ENCODE measurements at places on chromosomes 2 and 18.

DNA sequence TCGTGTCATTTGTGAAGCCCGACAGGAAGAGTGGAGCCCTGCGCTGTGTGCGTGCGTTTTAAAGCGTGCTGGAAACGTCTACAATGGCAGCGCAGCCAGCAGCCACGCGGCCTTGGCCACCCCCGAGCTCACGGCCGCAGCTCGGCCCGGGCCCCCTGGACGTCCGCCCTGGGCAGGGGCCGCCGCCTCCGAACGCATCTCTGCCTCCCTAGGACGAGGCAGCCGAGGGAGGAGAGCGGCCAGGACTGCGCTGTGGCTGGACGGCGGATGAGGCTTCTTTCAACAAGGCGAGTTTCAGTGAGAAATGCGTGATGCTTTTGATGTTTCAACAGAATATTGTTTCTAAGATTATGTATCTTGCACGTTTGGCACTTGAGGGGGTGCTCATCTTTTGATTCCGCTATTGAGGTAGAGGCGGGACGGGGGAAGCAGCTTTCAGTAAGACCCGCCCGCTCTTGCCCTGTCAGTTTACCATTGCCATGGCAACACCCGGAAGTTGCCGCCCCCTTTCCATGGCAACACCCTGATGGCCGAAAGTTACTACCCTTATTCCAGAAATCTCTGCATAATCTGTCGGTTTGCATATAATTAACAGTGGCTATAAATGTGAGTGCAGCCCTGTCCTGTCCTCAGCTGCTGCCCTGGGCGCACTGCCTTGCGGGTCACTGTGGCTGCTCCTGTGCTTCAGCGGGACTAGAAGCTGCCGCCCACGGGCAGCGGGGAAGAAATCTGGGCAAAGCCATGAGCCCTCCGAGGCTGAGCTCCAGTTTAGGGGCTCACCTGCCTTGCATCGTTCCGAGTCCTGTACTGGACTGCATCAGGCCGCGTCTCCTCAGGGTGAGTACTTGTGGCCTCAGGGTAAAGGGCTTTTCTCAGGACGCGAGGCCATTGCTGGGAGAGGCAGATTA is 38.6 kb downstream of the ADNP2 start:
- DNase-seq: peak; percentile 88

DNA sequence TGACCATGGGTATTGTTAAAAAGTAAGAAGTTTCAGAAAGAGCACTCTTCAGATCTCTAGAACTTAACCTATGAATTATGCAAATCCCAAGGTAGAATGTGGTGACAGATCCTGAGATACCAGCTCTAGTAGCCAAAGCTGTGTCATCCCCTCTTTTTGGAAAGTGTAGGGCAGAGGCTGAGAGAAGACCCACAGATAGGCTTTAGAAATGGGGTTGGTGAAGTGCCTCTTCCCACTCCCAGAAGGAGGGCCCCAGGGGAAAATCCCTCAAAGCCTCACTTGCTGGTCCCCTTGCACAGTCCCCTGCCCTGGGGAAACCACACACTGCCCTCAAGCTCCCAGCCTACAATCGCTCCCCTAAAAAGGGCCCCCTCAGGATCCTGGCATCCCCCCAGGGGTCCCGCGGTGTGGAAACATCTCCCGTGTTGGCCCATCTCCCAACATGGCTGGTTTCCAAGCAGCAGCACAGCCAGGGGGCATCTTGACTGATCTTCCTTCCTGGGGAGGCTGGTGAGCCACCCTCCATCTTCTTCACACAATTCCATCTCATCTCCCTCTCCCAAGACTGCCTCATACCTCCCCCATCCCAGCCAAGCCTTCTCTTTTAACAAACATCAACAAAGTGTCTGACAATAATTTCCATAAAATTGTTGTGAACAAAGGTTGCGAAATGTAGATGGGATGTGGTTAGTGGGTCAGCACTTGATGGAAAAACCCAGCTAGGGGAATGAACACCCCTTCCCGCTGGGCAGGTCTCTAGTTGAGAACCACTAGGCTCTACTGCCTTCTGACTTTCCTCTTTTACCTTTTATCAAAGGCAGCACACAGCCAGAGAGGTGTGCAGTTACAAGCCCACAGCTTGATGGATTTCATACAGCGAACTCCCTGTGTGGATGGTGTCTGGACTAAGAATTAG is 25.1 kb downstream of the MAL start:
- DNase-seq: no peak

- DNase-seq: peak; percentile 82
Observed at GRCh38 chr2:69741575-69742321, at the start of gene ANXA4. TSS of gene ANXA4 (plus strand) at chr2:69742134. CDS start at chr2:69781566, 39,432 bp downstream.

DNA sequence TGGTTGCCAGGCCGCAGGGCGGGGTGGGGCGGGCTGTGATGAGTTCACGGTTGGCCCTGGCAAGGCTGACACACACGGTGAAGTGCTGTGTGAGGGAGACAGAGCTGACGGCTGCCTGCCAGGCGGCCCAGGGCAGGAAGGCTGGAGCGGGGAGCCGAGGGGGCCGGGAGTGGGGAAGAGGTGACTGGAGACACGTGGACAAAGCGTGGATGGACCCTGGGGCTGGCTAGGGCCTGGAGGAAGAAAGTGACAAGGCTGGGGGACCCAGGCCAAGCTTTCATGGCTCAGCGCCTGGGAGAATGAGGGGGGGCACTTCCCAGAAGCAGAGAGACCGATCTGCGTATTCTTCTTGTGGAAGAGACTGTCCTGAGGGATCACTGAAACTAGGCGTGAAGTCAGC is 123.2 kb downstream of the DYSF start:
- peak; percentile 35 for DNase-seq

DNA sequence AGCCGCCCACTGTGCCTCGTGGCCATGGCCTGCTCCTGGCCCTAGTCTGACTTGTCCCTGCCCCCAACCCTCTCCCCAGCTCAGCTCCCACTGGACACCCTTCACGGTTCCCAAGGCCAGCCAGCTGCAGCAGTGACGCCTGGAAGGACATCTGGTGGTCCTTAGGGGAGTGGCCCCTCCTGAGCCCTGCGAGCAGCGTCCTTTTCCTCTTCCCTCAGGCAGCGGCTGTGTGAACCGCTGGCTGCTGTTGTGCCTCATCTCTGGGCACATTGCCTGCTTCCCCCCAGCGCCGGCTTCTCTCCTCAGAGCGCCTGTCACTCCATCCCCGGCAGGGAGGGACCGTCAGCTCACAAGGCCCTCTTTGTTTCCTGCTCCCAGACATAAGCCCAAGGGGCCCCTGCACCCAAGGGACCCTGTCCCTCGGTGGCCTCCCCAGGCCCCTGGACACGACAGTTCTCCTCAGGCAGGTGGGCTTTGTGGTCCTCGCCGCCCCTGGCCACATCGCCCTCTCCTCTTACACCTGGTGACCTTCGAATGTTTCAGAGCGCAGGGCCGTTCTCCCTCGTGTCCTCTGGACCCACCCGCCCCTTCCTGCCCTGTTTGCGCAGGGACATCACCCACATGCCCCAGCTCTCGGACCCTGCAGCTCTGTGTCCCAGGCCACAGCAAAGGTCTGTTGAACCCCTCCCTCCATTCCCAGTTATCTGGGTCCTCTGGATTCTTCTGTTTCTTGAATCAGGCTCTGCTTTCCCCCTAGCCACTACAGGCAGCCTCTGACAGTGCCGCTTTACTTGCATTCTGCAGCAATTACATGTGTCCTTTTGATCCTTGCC is 35.8 kb downstream of the ANO7 start:
- peak; percentile 74 for DNase-seq

DNA sequence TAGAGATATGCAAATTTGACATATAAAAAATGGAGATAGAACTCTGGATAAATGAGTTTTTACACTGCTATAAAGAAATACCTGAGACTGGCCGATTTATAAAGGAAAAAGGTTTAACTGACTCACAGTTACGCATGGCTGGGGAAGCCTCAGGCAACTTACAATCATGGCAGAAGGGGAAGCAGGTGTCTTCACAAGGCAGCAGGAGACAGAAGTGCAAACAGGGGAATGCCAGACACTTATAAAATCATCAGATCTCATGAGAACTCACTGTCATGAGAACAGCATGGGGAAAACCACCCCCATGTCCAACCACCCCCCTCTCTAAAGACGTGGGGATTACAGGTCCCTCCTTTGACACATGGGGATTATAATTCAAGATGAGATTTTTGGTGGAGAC is 1540.2 kb upstream of the SLC39A10 start:
- no peak for DNase-seq

GRCh38 chr2:136128905-136129304 is 11.0 kb upstream of the CXCR4 start:
- no peak for DNase-seq

DNA sequence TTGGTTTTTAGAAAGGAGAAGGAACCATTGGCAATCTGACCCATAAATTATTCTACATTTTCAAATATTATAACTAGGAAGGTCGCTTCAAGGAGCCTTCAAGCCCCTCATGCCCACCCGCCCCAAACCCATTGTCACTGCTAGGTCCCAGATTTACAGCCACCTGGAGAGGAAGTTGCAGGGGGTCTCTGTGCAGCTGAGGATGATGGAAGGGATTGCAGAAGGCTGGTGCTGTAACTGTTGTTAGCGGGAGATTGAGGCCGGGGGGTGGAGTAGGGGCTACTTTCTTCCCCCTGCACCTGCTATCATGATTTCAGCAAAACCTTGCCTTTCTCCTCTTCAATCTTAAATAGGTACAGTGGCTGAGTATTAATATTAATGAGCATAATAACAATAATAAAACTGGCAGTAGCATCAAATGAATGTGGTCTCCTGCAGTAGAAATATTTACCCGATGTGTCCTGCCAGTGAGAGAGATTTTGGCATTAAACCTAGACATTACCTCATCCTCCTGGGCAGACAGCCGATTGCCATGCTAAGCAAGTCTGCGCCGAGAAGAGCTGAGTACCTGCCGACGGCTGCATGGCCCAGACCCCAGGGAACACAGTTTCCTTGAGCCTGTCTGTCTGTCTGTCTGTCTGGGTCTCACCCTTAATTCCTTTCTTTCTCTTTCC is 225.4 kb downstream of the FAM210A start:
- DNase-seq: peak; percentile 65

GRCh38 chr18:13989199-13989598 is 73.9 kb upstream of the MC2R start:
- DNase-seq: no peak

- no peak for DNase-seq
Observed at GRCh38 chr2:25397777-25398176, 56.1 kb upstream of the DNMT3A start.

GRCh38 chr18:22627506-22627905 is 209.8 kb upstream of the CTAGE1 start:
- DNase-seq: no peak

DNA sequence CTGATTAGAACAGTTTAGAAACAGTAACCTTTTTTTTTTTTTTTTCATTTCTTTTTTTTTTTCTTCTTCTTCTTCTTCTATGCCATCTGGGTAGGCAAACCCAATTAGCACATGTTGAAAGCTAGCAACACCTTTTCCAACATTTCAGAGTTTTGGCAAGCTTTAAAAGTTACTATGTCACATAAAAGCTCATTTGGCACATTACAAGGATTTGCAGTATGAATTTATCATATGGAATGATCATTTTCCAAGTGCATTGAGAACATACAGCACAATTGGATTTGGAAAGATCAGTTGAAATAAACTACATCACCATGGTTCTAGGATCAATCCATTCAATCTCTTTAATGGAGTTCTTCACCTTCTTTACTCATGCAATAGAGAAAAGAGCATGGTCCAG is 847.0 kb downstream of the LRRTM4 start:
- DNase-seq: no peak

- DNase-seq: no peak
Observed at GRCh38 chr2:26735883-26736588, 28.0 kb upstream of the SLC35F6 start.

GRCh38 chr18:31112804-31113203 is 10.6 kb upstream of the DSC2 start:
- DNase-seq: no peak

DNA sequence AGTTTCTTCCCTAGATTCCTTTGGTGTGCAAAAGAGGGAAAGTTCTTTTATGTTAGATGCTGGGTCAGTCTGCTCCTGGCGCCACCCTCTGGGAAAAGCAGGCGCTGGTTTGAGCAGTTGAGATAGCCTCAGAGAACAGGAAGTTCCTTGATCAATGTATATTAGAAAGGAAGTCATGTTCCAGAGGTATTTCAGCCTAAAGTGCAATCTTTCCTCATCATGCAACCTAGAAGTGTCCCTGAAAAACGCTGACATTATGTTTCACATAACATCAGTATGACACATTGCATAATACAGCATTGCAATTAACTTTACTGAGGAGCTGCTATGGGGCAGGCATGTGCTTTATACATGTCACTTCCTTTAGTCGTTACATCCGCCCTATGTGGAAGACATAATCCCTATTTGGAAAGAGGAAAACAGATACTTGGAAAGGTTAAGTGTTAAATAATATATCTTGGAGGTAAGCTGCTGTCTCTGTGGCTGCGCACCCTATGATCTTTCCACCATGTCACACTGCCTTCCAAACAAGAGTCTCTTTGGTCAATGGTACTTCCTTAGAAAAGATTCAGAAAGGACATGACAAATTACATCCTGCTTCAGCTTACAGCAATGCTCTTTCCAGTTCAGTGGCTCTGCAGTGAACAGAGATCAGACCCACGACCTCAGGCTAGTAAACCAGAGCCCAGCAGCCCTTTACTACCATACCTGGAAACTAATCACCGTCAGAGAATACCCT is 369.7 kb downstream of the RAD51AP2 start:
- no peak for DNase-seq

DNA sequence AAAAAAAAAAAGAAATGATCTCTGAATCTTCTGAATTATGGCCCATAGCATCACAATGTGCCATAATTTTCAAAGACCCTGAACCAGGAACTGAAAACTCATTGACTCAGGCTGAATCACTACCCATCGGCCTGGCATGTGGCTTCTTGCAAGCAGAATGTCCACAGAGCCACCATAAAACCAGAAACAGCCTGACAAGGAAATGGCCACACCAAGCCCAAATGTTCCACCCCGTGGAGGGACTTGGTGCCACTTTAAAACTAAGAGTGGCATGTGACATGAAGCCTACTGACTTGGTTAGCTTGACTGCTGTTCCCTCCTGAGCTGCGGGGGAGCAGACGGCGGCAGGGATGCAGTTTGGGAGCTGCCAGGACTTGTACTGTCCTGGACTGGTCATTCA is 71.2 kb upstream of the RBM44 start:
- DNase-seq: no peak

DNA sequence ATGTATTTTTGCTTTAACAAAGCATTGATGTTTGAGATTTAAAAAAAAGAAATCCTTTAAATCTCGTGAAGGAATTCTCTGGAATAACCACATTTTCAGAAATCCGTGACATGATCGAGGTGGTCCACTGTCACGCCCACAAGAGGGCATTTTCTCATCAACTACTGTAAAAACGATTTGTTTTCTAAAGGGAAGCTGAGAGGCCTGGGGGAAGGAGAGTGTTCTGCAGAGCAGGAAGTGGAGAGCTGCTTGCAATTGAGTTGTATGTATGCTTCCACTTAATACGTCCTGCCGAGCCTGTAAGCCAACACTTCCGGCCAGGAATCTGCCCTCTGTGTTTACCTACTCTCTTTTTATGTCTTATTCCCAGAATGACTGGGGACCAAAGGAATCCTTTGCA is 19.4 kb downstream of the KLHL29 start:
- peak; percentile 46 for DNase-seq

- peak; percentile 57 for DNase-seq
Observed at GRCh38 chr18:2956056-2956455, 56.9 kb downstream of the LPIN2 start.

- DNase-seq: no peak
Observed at GRCh38 chr2:98518101-98518500, 73.4 kb downstream of the INPP4A start.

- DNase-seq: no peak
Observed at GRCh38 chr2:197926673-197927072, 122.3 kb downstream of the PLCL1 start.
